ENCODE measurements at places on chromosomes 7 and 10. TPM values are rescaled to one million over a fixed set of nuclear protein-coding genes. Genes with fewer than 3 reads are reported as not detected.

GRCh38 chr10:115649217-115649616 lies 556.1 kb downstream of the ATRNL1 start:
- H3K27me3 ChIP-seq: no peaks in the 10 kb centered on the region
- no peak overlapping the region for H3K4me3 ChIP-seq
- H3K27ac ChIP-seq: no peak overlapping the region
- H3K36me3 ChIP-seq: no peaks in the 10 kb centered on the region

The EIF4H gene
- 221 TPM for polyA plus RNA-seq

The BMPER gene
- polyA plus RNA-seq: 1.0 TPM

GRCh38 chr10:62748386-62748785 lies 56.1 kb upstream of the ADO start:
- DNase-seq: no peak
- no peaks in the 10 kb centered on the region for H3K4me1 ChIP-seq
- H3K27me3 ChIP-seq: no peaks in the 10 kb centered on the region
- H3K36me3 ChIP-seq: no peaks in the 10 kb centered on the region
- no peak overlapping the region for H3K4me3 ChIP-seq

- H3K27me3 ChIP-seq: no peaks in the 10 kb centered on the region
- no peaks in the 10 kb centered on the region for H3K4me1 ChIP-seq
- no peaks in the 10 kb centered on the region for H3K36me3 ChIP-seq
- H3K27ac ChIP-seq: no peak overlapping the region
These were observed 252.6 kb downstream of the SEC23IP start for GRCh38 chr10:120145107-120145506.

DNA sequence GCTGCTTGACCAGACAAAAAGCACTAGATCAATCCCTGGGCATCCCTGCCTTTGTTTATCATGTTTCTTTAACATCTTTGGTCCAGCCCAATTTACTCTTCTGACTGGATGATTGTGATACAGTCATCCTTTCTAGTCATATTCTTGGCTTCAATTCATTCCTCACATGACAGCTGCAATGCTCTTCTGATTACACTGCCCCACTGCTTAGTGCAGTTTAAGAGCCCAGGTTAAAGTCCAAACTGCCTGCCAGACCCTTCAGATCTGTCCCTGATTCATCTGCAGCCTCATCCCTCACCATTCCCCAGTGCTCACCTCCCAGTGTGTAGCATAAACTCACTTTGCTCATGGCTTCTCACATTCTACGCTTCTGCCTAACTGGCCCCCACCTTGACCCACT lies 383.8 kb downstream of the TNS3 start:
- H3K4me3 ChIP-seq: no peak overlapping the region
- no peaks in the 10 kb centered on the region for H3K27me3 ChIP-seq
- peaks cover 5% of the 10 kb centered on the region for H3K4me1 ChIP-seq

- H3K4me3 ChIP-seq: no peak overlapping the region
- H3K27ac ChIP-seq: no peak overlapping the region
- H3K4me1 ChIP-seq: no peaks in the 10 kb centered on the region
- no peaks in the 10 kb centered on the region for H3K27me3 ChIP-seq
- H3K36me3 ChIP-seq: no peaks in the 10 kb centered on the region
These were observed 121.4 kb downstream of the CAMK1D start for GRCh38 chr10:12470719-12471118.

The PAX4 gene
- not detected for polyA plus RNA-seq

The TMEM178B gene
- 0.58 TPM for polyA plus RNA-seq

DNA sequence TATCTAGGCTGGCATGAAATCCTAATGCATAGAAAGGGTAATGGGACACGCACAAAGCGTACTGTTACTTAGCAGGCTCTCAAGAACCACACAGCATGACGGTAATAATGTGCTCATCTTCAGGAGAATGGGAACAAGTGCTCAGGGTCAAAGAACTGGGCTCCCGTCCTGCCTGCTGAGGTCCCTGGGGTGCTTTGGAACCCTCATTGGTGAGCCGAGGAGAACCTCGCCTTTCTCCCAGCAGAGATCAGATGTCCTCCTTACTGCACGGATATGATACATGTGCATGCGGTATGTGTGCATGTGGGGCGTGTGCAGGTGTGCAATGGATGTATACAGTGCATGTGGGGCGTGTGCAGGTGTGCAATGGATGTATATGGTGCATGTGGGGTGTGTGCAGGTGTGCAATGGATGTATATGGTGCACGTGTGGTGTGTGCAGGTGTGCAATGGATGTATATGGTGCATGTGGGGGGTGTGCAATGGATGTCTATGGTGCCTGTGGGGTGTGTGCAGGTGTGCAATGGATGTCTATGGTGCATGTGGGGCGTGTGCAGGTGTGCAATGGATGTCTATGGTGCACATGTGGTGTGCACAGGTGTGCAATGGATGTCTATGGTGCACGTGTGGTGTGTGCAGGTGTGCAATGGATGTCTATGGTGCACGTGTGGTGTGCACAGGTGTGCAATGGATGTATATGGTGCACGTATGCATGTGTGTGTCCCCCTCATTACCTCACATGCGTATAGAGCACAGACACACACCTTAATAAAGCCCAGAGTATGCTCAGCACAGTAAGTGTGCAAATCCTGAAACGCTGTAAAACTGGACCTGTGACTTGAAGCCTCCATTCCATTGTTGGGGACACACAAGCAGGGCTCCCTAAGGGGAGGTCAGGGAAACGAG lies 336.3 kb downstream of the PTPRN2 start:
- no peaks in the 10 kb centered on the region for H3K27me3 ChIP-seq
- DNase-seq: peak; percentile 12
- H3K27ac ChIP-seq: no peak overlapping the region
- H3K4me1 ChIP-seq: no peaks in the 10 kb centered on the region
- no peaks in the 10 kb centered on the region for H3K36me3 ChIP-seq
- H3K4me3 ChIP-seq: no peak overlapping the region

All from psoas muscle (tissue), 8 donors.